ENCODE measurements at places on chromosomes 2 and 18.
A peak's percentile ranks its signal among the peaks of the same experiment; 100 is the strongest.

GRCh38 chr2:28333606-28334526 lies 58.8 kb upstream of the FOSL2 start:
- no peak for DNase-seq

GRCh38 chr2:226497146-226497909 lies 302.3 kb downstream of the IRS1 start:
- DNase-seq: no peak

DNA sequence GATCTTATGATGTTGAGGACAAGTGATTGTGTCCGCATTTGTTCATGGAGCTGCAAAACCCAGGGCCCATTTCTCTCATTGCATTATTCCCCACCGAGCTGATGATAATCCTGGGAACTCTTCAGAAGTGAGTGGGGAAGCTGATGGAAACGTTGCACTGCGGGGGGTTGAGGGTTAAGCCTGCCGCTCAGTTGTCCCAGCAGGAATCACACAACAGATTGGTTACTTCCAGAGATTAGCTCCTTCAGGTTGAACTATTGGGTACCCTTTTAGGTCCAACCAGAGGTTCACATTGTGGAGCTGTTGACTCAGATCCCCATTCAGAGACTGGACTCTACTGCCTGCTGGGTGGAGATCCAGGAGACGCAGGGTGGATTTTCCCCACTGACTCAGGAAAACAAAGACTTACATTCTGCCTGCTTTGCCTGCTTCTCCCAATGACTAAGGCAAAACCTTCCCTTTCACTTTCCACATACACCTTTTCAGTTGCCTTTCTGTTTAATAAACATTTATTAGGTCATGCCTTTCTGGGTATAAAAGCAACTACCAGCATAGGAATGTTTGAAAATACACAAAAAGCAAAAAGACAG lies 286.4 kb downstream of the TXNL1 start:
- DNase-seq: no peak

- DNase-seq: no peak
These were observed 105.0 kb upstream of the SMAD7 start for GRCh38 chr18:49055754-49056172.

- DNase-seq: no peak
These were observed 34.2 kb downstream of the INPP4A start for GRCh38 chr2:98478907-98479306.

DNA sequence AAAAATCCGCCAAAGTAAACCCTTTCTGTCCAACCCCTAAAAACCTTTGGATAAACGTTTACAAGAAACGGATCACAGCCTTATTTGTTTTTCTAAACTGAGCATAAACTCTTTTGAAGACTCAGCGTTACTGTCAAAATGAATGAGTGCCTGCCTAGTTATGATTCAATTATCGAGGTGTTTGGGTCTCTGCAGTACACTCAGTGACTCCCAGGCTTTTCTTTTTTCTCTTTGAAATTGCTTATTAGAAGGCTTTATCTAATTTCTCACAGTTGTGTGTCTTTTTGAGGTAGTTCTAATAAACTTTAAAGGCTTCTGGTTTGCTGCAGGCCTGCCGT lies 663 bp downstream of the RHBDD1 start:
- DNase-seq: peak; percentile 8

GRCh38 chr2:45345331-45346234 lies 265.5 kb downstream of the SRBD1 start:
- no peak for DNase-seq

- DNase-seq: no peak
These were observed 192.5 kb downstream of the NDUFA10 start for GRCh38 chr2:239832490-239833268.

DNA sequence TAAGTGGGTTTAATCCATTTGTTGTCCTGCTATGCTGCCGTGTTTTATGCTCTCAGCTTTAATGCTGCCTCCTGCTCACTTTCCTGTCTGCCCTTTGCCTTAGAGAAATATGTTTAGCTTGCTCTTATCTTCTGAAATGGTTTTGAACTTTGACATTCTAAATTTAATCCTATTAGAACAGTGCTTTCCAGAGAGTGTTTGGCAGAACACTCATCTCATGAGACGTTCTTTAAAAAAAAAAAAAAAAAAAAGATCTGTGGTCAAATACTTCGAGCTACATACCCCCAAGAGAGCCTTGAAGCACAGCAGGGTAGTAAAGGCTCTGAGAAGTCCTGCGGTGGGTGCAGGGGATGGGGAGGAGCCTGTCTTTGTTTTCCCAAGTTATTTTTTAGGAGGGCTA lies 161.3 kb downstream of the SPP2 start:
- DNase-seq: no peak

- no peak for DNase-seq
These were observed 972 bp upstream of the IGFBP5 start for GRCh38 chr2:216696321-216696720.

GRCh38 chr18:46497129-46497528 lies 159.9 kb downstream of the LOXHD1 start:
- no peak for DNase-seq

GRCh38 chr2:215269397-215270117 lies 42.3 kb upstream of the ATIC start:
- peak; percentile 74 for DNase-seq

DNA sequence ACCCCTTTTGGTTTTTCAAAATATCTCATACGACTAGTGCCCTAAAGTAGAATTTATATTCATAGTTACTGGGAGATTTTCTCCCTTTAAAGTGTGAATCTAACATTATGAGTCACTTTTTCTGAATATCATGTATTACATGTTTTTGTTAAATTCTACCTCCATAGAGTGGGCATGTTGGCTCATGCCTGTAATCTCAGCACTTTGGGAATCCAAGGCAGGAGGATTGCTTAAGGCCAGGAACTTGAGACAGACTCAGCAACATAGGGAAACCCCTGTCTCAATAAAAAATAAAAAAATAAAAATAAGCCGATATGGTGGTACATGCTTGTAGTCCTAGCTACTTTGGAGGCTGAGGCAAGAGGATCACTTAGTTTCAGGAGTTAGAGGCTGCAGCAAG lies 45.3 kb upstream of the UNC80 start:
- no peak for DNase-seq
